H1 (cell line): ENCODE measurements at places on chromosomes 13 and 19. TPM values are rescaled to one million over a fixed set of nuclear protein-coding genes. Genes with fewer than 3 reads are reported as not detected.

DNA sequence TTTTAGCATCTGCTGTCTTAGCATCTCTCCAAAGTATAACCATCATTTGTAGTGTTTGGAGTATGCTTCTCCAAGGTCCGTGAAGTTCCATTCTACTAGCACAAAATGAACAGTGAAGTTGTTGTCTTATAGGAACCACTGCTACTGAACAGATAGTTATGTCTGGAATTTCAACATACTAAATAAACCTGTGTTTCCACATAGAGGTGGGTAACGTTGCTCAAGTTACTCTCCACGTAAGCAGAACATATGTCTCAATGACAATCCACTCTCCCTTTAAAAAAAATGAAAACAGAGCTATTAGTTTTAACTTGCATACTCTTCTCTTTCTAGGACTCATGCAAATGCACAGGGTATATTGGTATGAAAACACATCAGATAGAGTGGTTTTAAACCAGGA is 184.3 kb upstream of the TRPC4 start:
- no peak for DNase-seq

GRCh38 chr19:3508771-3509535 is 2.8 kb downstream of the FZR1 start:
- no peak for DNase-seq

DNA sequence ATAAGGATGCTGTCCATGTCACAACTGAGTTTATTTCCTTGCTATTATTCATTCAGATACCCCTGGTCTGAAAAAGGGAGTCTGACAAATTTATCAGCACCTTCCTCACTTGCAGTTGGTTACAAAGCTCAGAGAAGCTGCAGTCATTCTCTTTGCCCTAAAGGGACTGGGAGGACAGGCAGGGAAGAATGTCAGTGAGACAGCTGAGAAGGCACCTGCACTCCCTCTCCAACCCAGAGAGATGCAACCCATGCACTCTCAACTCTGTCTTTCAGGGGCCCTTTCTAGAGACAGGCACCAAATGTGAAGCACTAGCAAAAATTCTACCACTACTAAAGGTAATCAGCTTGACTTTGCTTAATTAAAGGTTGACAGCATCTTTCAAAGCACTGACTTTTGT is 83.3 kb downstream of the CRYL1 start:
- no peak for DNase-seq

- peak; percentile 49 for DNase-seq
Observed at GRCh38 chr13:40922437-40923040, 96.6 kb downstream of the ELF1 start.

GRCh38 chr13:112627161-112627560 is 39.2 kb upstream of the TUBGCP3 start:
- DNase-seq, result no peak

GRCh38 chr19:18765224-18765623 is 25.9 kb downstream of the COMP start:
- DNase-seq, result no peak

DNA sequence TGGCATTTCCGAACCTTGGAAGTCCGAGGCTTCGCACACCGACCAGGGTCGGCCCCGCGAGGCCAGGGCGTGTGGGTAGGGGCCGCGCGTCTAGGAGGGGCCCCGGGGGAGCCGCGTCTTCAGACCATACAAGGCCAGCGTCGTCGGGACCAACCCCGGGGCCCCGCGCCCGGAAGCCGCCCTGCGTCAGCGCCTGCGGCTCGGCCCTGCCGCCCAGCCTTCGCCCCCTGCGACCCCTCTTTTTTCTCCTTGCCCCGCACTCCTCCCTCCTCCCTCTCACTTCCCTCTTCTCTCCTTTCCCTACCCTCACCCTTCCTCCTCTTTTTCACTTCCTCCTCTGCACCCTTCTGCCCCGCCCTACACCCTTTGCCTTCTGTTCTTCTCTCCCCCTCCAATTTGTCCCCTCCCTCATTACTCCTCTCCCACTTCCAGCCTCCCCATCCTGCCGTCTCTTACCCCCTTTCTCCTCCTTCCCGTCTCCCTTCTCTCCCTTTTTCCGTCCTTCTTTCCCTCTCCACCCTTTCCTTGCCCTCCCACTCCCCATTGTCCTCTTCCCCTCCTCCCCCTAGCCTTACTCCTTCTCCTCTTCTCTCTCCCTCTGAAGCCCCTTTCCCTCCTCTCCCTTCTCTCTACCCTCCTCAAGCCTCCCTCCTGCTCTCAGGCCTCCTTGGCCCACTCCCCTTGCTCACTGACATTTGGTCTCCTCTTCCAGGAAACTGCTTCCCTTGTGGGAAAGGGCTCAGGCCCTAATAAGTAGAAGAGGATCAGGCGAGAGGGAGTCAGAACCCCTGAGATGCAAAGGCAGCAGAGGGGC is 2.2 kb upstream of the PLEKHG2 start:
- DNase-seq, result peak; percentile 67

DNA sequence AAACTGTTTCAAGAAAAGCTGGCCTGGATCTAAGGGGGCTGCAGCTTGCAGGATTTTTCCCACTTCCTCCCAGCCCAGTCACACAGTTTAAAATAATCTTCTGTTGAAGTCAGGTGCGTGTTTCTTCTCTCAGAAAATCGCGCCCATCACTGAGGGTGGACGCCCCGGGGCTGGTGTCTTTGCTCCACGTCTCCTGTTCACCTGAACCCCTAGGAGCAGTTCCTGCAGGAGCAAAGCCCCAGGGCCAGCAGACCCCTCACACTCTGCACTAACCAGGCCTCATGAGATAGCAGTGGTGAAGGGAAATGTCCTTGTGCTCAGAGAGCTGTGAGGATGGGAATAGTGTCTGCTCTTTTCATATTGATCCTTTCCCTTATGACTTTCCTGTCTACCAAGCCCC is 920 bp upstream of the SIGLEC7 start:
- DNase-seq, result no peak

GRCh38 chr19:42363614-42364346 is 26.3 kb downstream of the CNFN start:
- no peak for DNase-seq

DNA sequence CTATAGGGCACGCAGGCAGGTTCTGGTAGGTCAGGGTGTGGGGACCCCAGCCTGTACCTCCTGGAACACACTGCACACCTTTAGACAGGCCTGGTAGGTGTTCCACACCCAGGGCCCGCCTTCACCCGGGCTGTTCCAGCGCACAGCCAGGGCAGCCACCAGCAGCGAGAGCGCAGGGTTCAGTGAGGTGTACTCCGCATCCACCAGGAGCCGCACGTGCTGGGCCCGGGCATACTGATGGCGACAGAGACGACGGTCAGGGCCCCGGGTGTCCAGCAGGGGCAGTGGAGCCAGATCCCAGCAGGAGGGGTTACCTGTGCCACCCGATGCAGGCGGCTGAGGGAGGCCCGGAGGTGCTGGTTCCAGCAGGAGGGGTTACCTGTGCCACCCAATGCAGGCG is 6.0 kb downstream of the PRODH2 start:
- DNase-seq, result no peak

DNA sequence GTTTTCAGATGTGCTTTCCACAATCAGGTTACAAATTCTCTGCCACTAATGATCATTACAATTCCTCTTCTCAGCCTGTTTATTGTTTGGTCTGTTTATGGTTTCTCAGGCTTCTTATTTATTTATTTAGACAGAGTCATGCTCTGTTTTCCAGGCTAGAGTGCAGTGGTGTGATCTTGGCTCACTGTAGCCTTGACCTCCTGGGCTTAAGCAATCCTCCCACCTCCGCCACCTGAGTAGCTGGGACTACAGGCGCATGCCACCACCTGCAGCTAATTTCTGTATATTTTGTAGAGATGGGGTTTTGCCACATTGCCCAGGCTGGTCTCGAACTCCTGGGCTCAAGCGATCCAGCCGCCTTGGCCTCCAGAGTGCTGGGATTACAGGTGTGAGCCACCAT is 2.1 kb upstream of the ZSCAN5A start:
- no peak for DNase-seq

GRCh38 chr19:5713228-5713627 is 6.7 kb downstream of the LONP1 start:
- DNase-seq, result no peak

- no peak for DNase-seq
Observed at GRCh38 chr19:4715529-4716221, 8.0 kb downstream of the DPP9 start.

GRCh38 chr13:107421028-107421427 is 794.3 kb downstream of the LIG4 start:
- no peak for DNase-seq

GRCh38 chr13:50843257-50844083 is at the start of gene DLEU7:
Gene DLEU7 (minus strand): TSS chr13:50843692. CDS start chr13:50843646, 46 bp downstream.
- peak; percentile 83 for DNase-seq

DNA sequence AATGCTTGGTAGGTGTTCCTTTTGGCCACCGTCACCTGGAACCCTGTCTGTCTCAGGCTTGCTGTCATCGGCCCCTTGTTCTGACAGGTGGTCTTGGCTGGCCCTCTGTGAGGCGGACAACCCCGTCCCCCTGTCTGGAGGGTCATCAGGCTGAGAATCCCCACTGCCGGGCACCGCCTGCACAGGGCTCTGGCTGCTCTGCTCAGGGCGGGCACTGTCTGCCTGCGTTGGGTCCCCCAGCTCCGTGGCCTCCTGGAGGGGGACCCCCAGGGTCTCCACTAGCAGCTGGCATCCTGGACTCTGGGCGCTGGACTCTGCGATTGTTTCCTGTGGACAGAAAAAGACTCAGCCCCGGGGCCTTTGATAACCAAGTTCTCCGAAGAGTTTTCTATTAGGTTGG is 13.2 kb downstream of the NANOS3 start:
- no peak for DNase-seq

DNA sequence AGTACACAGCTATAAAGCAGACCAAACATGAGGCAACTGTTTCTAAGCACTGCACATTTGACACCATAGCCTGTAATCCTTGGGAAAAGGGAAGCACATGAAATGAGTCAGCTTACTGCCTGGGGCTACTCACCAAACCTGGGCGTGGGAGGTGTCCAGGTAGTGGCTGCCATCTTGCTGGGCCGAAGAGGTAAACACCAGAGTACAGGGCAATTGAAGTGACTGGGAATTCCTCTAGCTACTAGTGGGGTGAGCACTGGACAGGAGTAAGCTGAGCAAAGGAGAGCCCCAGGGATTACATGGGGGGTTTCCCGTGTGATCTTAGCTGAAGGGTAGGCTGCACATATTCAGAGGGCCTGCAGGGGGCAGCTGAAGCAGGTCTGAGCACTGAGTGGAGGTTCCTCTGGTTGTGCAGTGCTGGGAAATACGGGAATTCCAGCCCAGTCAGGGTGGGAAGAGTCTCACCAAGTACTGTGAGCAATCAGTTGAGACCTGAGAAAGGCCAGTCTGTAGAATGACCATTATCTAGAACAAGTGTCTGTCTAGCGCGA is 140.5 kb downstream of the SLC7A1 start:
- DNase-seq, result no peak

DNA sequence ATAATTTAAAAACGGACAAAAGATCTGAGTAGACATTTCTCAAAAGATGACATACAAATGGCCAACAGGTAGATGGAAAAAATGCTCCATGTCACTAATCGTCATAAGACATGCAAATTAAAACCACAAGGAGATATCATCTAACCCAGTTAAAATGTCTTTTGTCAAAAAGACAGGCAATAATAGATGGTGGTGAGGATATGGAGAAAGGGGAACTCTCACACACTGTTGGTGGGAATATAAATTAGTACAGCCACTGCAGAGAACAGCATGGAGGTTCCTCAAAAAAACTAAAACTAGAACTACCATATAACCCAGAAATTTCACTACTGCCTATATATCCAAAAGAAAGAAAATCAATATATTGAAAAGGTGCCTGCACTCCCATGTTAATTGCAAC is 37.9 kb downstream of the OR10H4 start:
- DNase-seq, result no peak

- no peak for DNase-seq
Observed at GRCh38 chr13:43343645-43344044, 320.3 kb downstream of the DNAJC15 start.

DNA sequence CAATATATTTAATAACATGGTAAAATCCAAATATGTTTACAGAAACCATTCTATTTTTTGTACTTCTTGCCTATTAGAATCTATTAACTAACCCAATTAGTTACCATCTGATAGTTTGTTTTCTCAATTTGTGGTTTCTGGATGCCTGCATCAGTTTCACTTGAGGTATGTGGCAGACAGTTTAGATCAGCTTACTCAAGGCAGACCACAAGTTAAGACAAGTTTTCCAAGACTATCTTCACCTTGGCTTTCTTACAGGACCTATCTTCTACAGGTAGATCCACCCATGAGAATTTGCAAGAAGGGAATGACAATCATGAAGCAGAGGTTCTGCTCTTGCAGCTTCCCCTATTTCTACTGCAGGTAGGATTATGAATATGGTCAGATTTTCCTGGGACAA is 458.6 kb downstream of the DACH1 start:
- no peak for DNase-seq

Gene ZNF667
- polyA plus RNA-seq, result 3.1 and 4.4 TPM in 2 replicates

Gene S1PR2
- polyA plus RNA-seq, result 16.2 and 17.5 TPM in 2 replicates

Gene PDX1
- polyA plus RNA-seq, result not detected in 2 replicates

Gene ZNF83
- 9.8 and 13.2 TPM in 2 replicates for polyA plus RNA-seq

Gene U2AF2
- polyA plus RNA-seq, result 162 and 297 TPM in 2 replicates

Gene MED25
- 21.6 and 40.4 TPM in 2 replicates for polyA plus RNA-seq

Gene PTGIR
- 0.15 and 0.19 TPM in 2 replicates for polyA plus RNA-seq

Gene RTBDN
- polyA plus RNA-seq, result 4.0 and 4.4 TPM in 2 replicates

Gene FXYD5
- 167 and 191 TPM in 2 replicates for polyA plus RNA-seq

Gene ZNF558
- 14.3 and 17.4 TPM in 2 replicates for polyA plus RNA-seq
